ENCODE measurements at places on chromosomes 3 and 15. TPM values are rescaled to one million over a fixed set of nuclear protein-coding genes. Genes with fewer than 3 reads are reported as not detected.

HERC2 gene
- 11.1 TPM for polyA plus RNA-seq

ADGRG7 gene
- polyA plus RNA-seq: 1.4 TPM

FBXL22 gene
- polyA plus RNA-seq: 1.2 TPM

- no peak overlapping the region for H3K4me3 ChIP-seq
- no peaks in the 10 kb centered on the region for H3K27me3 ChIP-seq
- H3K36me3 ChIP-seq: peaks cover 24% of the 10 kb centered on the region
- H3K4me1 ChIP-seq: no peaks in the 10 kb centered on the region
These were observed 33.5 kb upstream of the PTPN23 start for GRCh38 chr3:47347217-47347801.

DNA sequence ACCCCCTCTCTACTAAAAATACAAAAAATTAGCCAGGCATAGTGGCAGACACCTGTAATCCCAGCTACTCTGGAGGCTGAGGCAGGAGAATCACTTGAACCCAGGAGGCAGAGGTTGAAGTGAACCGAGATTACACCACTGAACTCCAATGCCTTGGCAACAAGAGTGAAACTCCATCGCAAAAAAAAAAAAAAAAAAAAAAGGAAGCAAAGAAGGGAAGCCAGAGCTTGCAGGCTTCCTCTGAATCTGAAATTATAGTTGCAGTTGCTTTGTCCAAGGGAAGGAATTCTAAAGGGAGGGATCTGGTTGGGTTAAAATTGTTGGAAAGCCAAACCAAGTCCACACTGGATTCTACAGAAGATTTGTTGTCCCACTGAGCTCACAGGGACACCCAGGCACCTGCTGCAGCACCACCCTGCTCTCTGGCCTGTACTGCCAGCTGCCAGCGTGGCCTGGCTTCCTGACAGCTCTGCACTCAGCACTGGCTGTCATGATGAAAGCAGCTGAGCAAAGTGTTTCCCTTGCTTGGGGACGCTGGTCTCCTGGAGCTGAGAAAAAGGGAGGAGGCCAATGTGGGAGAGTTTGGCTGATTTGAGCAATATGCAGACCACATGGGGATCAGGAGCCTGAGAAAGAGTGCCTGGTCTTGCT, 88.8 kb upstream of the HES1 start:
- DNase-seq: peak; percentile 80
- H3K4me3 ChIP-seq: no peak overlapping the region
- H3K4me1 ChIP-seq: peaks cover 11% of the 10 kb centered on the region
- no peaks in the 10 kb centered on the region for H3K27me3 ChIP-seq
- no peaks in the 10 kb centered on the region for H3K36me3 ChIP-seq

All from sigmoid colon (tissue), 7 donors.